ENCODE measurements at places on chromosomes 6 and 20. TPM values are rescaled to one million over a fixed set of nuclear protein-coding genes. Genes with fewer than 3 reads are reported as not detected.

Gene RRBP1
- 105 TPM for total RNA-seq

Gene CST4
- total RNA-seq = not detected

Gene CST7
- total RNA-seq = not detected

DNA sequence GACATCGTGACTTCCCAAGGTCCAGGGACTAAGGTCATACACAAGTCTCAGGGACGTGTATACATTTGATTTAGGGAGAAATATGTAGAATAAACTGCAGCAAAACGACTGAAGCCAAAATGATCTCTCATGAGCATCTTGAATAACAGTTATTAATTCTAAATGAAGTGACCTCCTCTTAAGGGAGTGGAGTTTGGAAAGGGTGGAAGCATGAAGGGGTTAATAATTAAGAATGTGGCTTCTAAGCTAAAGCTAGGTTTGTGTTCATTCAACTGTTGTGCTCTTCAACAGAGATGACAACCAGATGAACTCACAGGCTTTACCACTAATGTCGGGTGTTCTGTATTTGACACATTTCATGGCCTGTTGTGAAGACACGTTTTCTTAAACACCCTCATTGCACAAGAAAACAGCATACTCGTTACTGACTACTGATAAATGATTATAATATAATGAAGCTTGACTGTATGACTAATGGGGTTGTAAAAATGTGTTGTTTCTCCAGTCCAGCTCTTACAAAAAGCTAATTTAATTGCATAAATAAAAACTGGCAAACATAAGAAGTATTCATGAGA is 1.5 kb downstream of the PPP1R14C start:
- H3K4me3 ChIP-seq = peak overlapping the region; percentile 68
- DNase-seq = no peak
- no peaks in the 10 kb centered on the region for H3K36me3 ChIP-seq

Gene SNTA1
- 5.0 TPM for total RNA-seq

Gene C6orf163
- 3.1 TPM for total RNA-seq

- H3K4me3 ChIP-seq = peak overlapping the region; percentile 88
- peaks cover 40% of the 10 kb centered on the region for H3K27me3 ChIP-seq
- H3K4me1 ChIP-seq = no peaks in the 10 kb centered on the region
- no peaks in the 10 kb centered on the region for H3K36me3 ChIP-seq
- DNase-seq = peak; percentile 93
These were observed 2.0 kb upstream of the KCNB1 start for GRCh38 chr20:49484180-49485140.

- no peak overlapping the region for H3K27ac ChIP-seq
- H3K36me3 ChIP-seq = no peaks in the 10 kb centered on the region
- H3K4me3 ChIP-seq = no peak overlapping the region
- no peaks in the 10 kb centered on the region for H3K27me3 ChIP-seq
- no peaks in the 10 kb centered on the region for H3K4me1 ChIP-seq
- no peak for DNase-seq
These were observed 281.0 kb upstream of the SULF2 start for GRCh38 chr20:48066246-48066645.

DNA sequence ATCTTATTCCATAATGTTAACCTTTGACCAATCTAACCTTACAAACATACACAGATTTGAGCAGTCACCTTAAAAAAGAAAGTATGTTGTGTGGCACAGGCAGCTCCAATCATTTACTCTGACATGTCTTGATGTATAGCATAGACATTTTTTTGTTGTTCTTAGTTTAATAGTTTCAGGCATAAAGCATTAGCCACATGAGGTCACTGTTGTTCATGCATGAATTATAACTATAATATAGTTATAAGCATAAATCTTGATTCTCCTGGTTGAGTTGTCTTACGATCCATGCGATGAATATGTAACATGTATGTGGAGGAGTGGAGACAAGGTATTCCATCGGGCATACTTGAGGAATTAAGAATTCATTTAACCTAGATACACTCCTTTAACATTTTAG is 26.1 kb upstream of the NKAIN2 start:
- no peak overlapping the region for H3K27ac ChIP-seq
- no peak for DNase-seq
- H3K4me3 ChIP-seq = no peak overlapping the region

DNA sequence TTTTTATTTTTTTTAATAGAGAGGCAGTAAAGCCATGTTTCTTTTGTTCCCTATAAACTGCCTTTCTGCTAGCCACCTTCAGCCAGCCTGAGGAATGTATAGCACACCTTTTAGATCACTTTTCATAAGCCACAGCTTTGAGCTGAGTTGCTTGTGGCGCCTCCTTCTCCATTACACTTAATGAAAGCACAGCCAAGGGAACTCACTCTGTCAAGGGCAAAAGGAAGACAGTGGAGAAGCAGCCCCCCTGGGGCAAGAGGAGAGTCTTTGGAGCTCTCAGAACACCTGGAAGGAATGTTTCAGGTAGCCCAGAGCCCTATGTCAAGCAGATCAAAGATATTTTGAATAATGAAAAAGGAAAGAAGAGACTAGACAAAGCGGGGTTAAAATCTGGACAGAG is 235.1 kb downstream of the CLIC5 start:
- no peak overlapping the region for H3K4me3 ChIP-seq
- H3K4me1 ChIP-seq = no peaks in the 10 kb centered on the region
- H3K36me3 ChIP-seq = no peaks in the 10 kb centered on the region

DNA sequence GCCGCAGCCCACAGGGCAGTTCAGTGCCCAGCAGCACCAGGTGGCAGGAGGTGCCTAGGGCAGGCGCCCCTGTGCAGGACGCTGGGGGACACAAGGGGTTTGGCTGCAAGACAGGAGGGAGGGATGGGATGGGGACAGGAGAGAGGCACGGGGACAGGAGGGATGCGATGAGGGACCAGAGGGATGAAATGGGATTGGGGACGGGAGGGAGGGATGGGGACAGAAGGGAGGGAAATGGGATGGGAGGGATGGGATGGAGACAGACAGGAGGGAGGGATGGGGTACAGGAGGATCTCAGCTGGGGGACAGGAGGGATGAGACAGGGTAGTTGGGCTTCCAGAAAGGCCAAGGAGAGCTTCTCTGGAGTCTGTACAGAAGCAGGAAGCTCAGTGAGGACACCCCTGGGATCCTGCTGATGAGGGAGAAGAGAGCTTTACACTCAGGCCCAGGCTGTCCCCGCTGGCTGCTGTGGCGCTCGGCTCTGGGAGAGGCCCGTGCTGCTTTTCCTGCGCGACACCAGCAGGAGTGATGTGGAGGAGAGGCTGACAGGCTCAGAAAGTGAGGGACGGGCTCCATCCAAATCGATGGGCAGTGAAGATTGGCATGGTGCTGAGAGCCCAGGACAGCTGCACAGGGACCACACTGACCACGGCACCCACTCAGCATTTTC is 400.8 kb downstream of the SMOC2 start:
- H3K36me3 ChIP-seq = no peaks in the 10 kb centered on the region
- H3K4me3 ChIP-seq = no peak overlapping the region
- peaks cover 12% of the 10 kb centered on the region for H3K4me1 ChIP-seq
- DNase-seq = no peak
- H3K27me3 ChIP-seq = no peaks in the 10 kb centered on the region

Gene BANF2
- total RNA-seq = not detected

- H3K36me3 ChIP-seq = no peaks in the 10 kb centered on the region
- no peak overlapping the region for H3K27ac ChIP-seq
- DNase-seq = peak; percentile 36
- H3K4me3 ChIP-seq = no peak overlapping the region
- no peaks in the 10 kb centered on the region for H3K4me1 ChIP-seq
- no peaks in the 10 kb centered on the region for H3K27me3 ChIP-seq
These were observed 48.0 kb downstream of the MUC22 start for GRCh38 chr6:31058128-31058894.

Measured in GM23338 (cell line).